ENCODE measurements at places on chromosomes 3 and 15.

GRCh38 chr3:37673401-37673800, 188.3 kb upstream of the CTDSPL start:
- DNase-seq, result no peak

- DNase-seq, result no peak
Measured at GRCh38 chr15:86489981-86490380, 410.3 kb downstream of the AGBL1 start.

- no peak for DNase-seq
Measured at GRCh38 chr3:126180477-126181397, at the start of gene ALDH1L1. Gene ALDH1L1, minus strand, starts transcription at chr3:126180586. Its CDS starts 19,607 bp downstream, at chr3:126160979.

- DNase-seq, result no peak
Measured at GRCh38 chr3:98796334-98796733, 33.2 kb downstream of the ST3GAL6 start.

- no peak for DNase-seq
Measured at GRCh38 chr3:2958551-2958950, 151.6 kb downstream of the IL5RA start.

DNA sequence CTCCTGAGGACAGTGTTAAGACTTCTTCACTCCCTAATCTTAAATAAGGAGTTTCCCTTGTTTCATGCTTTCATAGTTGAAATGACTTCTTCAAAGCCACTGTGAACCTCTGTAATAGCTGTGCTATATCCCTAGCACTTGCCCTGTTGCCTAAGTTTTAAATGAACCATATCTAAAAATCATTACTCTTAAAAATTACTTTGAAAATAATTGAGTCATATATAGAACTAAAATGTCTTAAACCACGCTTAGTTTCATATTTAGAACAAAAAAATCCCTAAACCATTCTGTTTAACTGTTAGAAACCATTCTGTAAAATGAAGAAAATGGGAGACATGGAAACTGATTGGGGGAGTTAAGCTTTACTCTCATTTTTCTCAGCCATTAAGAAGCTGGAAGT, 29.8 kb downstream of the DNAJC19 start:
- no peak for DNase-seq

- DNase-seq, result no peak
Measured at GRCh38 chr3:52506266-52506966, 11.3 kb downstream of the STAB1 start.

- no peak for DNase-seq
Measured at GRCh38 chr15:88603885-88604284, 17.3 kb upstream of the AEN start.

GRCh38 chr3:153623834-153624233, 461.8 kb downstream of the RAP2B start:
- no peak for DNase-seq

DNA sequence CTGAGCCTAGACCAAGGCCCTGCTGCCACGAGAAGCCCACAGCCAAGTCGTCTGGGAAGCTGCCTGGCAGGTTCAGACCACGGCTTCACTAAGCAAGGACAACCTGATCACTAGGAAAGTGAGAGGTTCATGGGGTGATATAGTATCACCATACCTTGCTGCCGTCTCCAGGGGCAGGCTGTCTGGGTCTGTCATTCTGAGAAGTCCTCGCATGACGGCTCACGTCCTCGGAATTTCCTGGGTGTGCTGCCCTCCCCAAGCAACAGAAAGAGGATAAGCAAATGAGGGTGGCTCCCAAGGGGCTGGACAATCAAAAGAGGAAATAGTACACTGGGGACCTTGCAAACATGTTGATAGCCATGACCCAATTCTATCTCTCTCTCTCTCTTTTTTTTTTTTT, 207.4 kb upstream of the IGF1R start:
- DNase-seq, result no peak

GRCh38 chr3:194782698-194783404, 97.2 kb downstream of the FAM43A start:
- no peak for DNase-seq

GRCh38 chr3:25259871-25260270, 168.2 kb upstream of the RARB start:
- no peak for DNase-seq

DNA sequence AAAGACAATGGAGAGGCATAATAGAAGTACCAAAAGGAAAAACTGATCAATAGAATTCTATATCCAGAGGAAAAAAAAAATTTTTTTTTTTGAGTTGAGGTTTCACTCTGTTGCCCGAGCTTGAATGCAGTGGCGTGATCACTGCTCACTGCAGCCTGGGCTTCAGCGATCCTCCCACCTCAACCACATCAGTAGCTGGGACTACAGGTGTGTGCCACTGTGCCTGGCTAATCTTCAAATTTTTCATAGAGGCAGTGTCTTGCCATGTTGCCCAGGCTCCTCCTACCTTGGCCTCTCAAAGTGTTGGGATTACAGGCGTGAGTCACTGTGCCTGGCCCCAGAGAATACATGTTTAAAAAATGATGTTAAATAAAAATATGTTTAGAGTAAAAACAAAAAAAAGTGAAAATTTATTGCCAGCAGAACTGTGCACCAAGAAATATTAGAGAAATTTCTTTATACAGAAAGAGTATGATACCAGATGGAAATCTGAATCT, 154.3 kb upstream of the ZBTB20 start:
- no peak for DNase-seq

- peak; percentile 64 for DNase-seq
Measured at GRCh38 chr15:64067564-64068030, 21.3 kb upstream of the DAPK2 start.

GRCh38 chr3:130537673-130538304, 20.8 kb downstream of the COL6A6 start:
- no peak for DNase-seq

GRCh38 chr3:27565201-27565852, 81.1 kb upstream of the SLC4A7 start:
- no peak for DNase-seq

GRCh38 chr3:107077391-107077790, 299.8 kb upstream of the CCDC54 start:
- no peak for DNase-seq

DNA sequence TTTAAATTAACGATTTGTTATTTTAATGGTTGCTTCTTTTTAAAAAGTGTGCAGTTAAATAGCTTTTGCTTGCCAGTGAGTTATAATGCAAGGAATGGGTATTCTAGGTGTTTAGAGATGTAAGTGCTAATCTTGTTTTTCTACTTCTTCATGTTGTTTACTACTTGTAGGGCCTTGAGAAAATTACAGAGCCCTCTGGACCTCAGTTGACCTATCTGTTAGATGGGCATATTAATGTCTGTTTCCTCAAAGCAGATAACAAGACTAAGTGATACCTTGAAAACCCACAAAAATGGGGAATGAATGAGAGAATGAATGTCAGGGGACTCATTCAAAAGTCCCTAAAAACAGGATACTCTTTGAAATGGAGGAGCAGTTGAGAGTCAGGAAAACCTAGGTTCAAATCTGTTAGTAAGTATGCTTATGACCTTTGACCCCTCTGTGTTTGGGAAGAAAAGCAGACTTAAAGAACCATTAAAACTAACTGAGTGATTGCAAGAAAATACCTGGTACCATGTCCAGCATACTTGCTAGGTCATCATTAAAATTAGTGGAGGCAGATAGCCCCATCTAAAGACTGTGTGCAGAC, 419.5 kb downstream of the EDEM1 start:
- no peak for DNase-seq

DNA sequence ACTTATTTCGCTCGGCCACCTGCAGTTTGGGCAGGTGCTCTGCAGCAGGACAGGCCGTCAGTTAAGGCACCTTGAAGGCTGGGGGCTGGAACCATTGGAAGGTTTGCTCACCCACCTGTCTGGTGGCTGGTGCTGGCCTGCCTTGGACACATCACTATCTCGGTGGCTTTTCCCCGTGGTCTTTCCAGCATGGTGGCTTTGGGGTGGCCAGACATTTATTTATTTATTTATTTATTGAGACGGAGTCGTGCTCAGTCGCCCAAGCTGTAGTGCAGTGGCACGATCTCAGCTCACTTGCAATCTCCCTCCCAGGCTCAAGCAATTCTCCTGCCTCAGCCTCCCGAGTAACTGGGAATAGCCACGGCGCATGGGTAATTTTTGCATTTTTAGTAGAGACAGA, 11.7 kb downstream of the ISG20 start:
- no peak for DNase-seq

DNA sequence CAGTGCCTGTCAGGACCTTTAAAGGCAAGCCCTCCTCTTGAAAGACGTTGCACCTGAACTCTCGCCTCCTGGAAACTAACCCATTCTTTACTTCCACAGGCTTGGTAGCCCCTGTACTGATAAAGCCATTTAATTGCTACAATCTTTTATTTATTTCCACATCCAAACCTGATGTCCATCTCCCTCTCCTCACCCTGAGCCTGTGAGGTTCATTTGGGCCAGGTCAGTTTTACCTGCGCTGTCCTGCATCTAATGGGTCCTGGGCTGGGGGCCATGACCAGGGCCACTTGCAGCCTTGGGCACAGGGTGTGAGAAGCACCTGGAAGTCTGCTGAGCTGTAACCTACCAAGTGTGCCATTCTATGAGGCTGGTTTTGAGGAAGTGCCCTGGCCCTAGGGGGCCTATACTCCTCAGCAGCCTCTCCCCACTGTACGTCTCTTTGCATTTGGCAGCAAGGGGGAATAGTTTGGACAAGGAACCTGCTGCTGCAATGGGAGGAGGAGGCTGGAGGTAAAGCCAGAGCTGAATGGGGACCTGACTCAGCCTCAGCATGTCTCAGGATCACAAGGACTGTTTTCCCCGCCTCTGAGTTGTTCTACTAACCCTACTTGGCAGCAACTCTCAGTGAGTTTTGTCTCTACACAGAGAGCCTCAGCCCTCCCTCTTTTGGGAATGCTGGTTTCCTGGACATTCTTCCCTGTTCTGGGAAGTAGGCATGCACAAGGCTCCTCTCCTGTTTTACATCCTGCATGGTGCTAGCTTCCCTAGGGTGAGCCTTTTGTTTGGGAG, 53.8 kb downstream of the WDR76 start:
- no peak for DNase-seq

GRCh38 chr3:62493109-62493801, 119.9 kb upstream of the FEZF2 start:
- no peak for DNase-seq

DNA sequence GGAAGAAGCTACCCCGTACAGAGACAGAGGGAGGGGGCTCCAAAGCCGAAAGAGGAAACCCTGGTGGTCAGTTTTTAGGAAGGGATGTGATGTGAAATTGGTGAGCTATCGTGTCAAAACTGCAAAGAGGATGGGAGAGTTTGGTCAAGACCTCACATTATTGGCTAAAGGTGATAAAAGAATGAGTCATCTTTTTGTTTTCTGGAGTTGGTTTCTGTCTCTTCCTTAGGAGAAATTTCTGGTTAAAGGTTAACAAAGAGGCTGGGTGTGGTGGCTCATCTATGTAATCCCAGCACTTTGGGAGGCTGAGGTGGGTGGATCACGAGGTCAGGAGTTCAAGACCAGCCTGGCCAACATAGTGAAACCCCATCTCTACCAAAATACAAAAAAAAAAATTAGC, 217.8 kb upstream of the CBLB start:
- no peak for DNase-seq

DNA sequence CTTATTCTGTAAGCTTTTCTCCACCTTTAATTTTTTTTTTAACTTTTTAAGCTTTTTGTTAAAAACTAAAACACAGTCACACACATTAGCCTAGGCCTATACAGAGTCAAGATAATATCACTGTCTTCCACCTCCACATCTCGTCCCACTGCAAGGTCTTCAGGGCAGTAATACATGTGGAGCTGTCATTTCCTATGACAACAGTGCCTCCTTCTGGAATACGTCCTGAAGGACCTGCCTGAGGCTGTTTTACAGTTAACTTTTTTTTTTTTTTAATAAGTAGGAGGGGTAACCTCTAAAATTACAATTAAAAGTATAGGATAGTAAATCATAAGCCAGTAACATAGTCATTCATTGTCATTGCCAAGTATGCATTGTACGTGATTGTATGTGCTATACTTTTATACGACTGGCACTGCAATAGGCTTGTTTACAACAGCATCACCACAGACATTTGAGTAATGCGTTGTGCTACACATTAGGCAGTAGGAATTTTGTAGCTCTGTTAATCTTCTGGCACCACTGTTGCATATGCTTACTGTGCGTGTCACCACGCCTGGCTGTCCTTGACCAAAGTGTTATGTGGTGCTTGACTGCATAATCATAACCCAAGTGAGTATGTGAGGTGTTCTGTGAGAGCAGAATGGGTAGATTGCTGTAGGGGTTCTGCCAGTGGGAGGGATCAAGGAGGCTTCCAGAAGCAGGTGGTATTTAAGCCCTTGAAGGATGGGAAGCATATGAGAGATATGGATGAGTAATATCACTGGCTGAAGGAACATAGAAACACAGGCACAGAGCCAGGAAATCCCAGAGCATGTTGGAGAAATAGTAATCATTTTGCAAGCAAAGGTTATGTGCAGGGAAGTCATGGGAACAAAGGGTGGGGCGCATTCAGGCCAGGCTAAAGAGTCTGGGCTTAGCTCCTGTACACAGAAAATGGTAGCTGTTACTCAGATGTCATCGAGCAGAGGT, 18.3 kb downstream of the FBXO22 start:
- DNase-seq, result peak; percentile 77

DNA sequence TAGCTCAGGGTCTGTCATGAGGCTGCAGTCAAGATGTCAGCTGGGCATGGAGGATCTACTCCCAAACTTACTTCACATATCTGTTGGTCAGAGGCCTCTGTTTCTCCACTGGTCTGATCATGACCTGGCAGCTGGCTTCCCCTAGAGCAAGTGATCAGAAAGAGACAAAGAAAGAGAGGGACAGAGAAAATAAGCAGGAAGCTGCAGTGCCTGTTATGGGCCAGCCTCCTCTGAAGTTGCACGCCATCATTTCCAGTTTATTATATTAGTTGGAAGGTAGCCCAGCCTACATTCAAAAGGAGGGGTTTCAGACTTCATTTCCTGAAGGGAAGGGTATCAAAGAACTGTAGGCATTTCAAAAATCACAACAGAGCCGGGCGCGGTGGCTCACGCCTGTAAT, 5.0 kb upstream of the RPP25 start:
- peak; percentile 86 for DNase-seq

DNA sequence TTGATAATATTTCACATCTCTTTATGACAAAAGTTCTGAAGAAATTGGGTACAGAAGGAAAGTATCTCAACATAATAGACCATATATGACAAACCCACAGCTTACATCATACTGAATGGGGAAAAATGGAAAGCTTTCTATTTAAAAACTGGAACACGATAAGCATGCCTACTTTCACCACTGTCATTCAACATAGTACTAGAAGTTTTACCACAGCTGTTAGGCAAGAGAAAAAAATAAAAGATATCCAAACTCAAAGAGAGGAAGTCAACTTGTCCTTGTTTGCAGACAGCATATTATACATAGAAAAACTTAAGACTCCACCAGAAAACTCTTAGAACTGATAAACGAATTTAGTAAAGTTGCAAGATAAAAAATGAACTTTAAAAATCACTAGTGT, 40.3 kb downstream of the COPS2 start:
- DNase-seq, result no peak

- no peak for DNase-seq
Measured at GRCh38 chr3:123733805-123734526, 149.1 kb upstream of the HACD2 start.

- DNase-seq, result peak; percentile 48
Measured at GRCh38 chr3:129888771-129889170, 4.7 kb downstream of the TMCC1 start.

DNA sequence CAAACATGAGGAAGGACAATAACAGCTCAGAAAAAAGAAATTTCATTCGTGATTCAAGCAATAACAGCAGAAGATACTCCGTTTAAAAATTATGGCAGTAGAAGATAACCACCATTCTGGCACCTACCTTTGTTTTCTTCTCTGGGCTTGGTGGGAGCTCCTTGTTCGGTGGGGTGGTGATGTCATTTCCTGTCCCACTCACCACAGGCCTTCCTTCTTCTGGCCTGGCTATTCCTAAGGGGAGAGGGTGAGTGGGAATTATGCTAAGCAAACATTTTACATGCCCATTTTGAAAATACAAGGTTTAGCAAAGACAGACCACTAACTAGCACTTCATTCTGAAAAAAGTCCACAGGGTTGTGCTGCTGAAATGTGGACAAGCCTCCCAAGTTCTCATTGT, 74.4 kb downstream of the DHX30 start:
- peak; percentile 46 for DNase-seq

Measured in endothelial cell of umbilical vein (primary cell).